Stimulated activated CD8-positive, alpha-beta memory T cell treated with anti-CD3 and anti-CD28 coated beads, Interleukin-2, amount 100 ng/mL, for 1 hour (primary cell): ENCODE measurements at places on chromosomes 3 and 15.

DNA sequence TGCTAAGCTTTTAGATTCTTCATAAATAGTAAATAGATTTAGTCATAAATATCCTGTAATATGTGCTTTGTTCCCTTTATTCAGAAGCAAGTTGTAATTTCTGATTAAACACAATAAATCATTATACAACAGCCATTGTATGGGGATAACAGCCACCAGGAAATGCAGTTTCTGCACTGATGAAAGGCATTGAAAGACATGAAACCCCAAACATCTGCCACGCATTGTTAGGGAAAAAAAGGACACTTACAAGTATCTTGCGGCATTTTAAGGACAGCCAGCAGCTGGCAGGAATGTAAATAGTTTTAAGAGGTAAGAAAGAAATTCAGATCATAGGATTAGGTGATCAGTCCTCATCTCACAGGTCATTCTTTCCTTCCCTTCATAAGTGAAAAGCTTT lies 801.1 kb upstream of the LMCD1 start:
- DNase-seq = no peak

- no peak for DNase-seq
These were observed 21.0 kb downstream of the ZIC4 start for GRCh38 chr3:147385059-147386012.

DNA sequence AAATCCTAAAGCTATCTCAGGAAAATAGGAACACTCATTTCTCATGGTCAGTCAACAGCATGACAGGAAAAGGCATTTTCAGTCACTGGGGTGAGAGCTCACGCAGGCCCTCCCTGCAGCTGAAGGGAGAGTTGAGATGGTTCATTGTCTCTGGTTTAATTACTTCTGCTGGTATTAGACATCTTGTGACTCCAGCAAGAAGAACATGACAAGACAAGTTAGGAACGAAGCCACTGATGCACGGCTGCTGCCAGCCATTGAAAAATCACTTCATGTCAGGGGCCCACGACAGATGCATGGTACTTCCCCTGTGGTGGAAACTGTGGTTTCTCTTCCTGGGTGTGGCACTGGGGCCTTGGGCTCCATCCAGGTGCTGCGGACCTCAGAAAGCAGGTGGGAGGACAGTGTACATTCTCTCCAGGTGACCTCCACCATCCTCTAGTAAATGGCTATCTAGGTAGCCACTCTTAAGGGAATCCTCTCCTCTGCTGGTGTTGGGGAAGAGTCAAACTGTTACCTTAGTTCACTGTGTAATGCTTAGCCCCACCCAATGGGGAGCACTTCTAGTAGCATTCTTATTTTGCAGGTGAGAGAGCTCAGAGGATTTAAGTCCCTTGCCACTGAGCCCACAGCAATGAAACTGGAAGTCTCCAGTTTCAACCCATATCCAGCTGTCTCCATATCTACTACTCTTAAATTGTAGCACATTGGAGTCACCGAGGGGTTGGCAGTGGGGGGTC lies 274.2 kb downstream of the LRTM1 start:
- no peak for DNase-seq

DNA sequence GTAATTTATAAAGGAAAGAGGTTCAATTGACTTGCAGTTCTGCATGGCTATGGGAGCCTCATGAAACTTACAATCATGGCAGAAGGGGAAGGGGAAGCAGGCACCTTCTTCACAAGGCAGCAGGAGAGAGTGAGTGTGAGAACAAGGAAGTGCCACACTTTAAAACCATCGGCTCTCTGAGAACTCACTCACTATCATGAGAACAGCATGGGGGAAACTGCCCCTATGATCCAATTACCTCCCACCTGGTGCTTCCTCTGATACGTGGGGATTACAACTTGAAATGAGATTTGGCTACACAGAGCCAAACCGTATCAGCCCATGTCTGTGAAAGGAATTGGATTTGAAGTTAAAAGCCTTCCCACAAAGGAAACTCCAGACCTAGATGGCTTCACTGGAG lies 39.1 kb downstream of the TKT start:
- no peak for DNase-seq

DNA sequence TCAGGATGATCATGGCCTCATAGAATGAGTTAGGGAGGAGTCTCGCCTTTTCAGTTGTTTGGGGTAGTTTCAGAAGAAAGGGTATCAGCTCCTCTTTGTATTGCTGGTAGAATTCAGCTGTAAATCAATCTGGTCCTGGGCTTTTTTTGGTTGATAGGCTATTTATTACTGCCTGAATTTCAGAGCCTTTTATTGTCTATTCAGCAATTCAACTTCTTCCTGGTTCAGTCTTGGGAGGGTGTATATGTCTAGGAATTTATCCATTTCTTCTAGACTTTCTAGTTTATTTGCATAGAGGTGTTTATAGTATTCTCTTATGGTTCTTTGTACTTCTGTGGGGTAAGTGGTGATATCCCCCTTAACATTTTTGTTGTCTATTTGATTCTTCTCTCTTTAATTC lies 1024.2 kb downstream of the DIPK2A start:
- DNase-seq = no peak

DNA sequence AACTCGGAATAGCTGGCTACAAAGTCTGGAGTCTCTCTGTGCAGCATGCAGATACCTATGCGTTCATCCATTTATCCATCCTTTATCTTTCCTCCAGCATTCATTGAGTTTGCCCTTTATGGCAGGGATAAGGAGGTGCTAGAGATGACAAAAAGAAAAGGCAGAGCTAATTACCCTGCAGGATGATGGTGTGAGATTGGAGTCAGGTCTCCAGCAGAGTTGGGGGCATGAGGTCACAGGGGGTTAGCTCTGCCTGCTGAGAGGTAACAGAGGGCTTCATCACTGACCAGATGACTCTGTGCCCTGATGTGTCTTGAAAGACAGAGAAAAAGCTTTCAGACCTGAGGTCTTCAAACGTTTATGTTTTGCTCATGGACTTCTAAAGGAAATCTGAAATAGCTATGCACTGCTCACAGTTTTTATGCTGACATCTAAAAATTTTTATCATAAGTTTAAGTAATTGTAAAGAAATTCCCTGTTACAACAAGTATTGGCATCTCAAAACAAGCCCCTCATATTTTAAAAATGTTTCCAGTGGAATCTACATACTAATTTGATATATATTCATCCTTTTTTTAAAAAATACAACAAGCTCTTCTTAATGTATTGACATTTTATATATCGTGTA lies 132.3 kb upstream of the ANKRD28 start:
- DNase-seq = no peak

DNA sequence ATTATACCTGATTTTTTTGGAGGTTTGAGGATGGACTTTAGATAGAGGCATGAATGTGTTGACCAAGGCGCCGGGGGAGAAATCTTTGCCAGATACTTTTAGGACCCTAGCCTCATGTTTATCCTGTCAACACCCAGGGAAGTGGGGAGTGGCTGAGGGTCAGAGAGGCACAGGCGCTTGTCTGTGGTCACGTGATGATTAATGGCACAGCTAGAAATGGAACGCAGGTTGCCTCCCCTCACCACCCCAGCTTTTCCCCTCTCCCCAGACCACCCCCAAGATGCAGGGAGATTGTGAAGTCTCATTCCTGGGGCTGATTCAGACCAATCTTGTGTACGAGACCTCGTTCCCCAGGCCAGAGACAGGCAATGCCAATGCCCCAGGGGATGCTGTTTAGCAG lies 218.4 kb upstream of the LINGO1 start:
- DNase-seq = no peak

- DNase-seq = no peak
These were observed 29.1 kb downstream of the ANKRD28 start for GRCh38 chr3:15768421-15769255.

- DNase-seq = no peak
These were observed 55.4 kb downstream of the CCNL1 start for GRCh38 chr3:157104521-157104920.

GRCh38 chr3:15181963-15182362 lies 24.1 kb upstream of the CAPN7 start:
- no peak for DNase-seq

DNA sequence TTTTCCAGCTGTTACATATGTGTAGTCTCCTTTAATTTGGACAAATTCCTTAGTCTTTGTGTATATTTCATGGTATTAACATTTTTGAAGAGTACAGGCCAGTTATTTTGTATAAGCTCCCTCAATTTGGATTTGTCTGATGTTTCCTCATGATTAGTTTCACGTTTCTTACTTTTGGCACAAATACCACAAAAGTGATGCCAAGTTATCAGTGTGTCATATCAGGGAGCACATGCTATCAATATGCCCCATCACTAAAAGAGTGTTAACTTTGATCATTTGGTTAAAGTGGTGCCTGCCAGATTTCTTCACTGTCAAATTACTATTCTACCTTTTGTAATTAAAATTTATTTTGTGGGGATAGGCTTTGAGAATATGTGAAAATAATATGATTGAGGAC lies 14.6 kb downstream of the PCNP start:
- DNase-seq = no peak

- DNase-seq = no peak
These were observed 41.9 kb upstream of the SLC6A1 start for GRCh38 chr3:10950476-10951294.

DNA sequence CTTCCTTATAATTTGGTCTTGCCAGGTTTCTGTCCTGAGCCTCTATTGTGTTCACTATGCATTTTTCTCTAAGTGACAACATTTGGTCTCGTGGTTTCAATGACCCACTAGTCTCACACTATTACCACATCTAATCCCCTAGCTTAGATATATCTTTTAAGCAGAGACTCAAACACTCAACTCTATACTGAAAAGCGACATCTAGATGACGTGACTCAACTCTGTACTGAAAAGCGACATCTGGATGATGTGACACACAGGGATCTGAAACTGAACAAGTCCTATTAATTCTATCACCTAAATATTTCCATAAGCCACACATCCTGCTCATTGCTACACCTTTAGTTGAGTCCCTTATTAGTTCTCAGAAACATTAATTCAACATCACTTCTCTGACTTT lies 141.7 kb upstream of the MBNL1 start:
- no peak for DNase-seq

DNA sequence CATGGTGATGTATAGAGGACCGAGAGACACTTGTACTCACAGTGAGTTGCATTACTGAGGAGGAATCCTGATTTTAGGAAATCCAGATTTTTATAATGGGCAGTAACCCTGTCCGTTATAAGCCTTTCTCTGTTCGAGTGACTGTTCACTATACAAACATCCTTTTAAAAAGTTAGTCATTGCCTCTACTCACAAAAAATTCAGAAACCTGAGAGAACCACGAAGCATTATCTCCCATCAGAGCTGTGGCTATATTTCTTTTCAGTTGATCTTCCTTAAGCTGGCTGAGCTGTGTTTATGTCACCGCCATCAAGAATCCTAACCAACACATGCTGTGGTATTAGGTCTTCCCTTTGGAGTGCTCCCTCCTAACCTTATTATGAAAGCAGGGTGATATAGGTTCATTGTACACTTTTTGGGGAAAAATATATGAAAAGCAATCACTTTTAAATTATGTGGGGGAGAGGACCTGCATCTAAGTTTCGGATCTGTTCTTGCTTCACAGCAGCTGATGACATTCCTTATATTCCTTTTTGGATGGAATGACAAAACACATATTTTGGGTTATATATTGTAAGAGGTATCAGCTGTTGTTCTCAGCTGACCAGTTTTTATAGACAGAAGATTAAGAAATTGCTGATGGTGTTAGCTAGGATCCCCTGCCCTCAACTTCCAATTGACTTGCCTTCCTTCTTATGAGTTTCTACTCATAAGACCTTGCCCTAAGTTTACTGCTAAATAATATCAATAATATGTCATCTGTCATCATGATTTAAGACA lies 465.9 kb upstream of the RASGRP1 start:
- DNase-seq = no peak

- DNase-seq = no peak
These were observed 14.6 kb downstream of the ETV5 start for GRCh38 chr3:186094271-186094670.
